ENCODE measurements at places on chromosomes 6 and 20. TPM values are rescaled to one million over a fixed set of nuclear protein-coding genes. Genes with fewer than 3 reads are reported as not detected.

Gene CALHM4
- not detected for total RNA-seq

- DNase-seq: no peak
These were observed 14.2 kb downstream of the ITCH start for GRCh38 chr20:34377072-34377847.

Gene PPP1R16B
- 1.7 TPM for total RNA-seq

DNA sequence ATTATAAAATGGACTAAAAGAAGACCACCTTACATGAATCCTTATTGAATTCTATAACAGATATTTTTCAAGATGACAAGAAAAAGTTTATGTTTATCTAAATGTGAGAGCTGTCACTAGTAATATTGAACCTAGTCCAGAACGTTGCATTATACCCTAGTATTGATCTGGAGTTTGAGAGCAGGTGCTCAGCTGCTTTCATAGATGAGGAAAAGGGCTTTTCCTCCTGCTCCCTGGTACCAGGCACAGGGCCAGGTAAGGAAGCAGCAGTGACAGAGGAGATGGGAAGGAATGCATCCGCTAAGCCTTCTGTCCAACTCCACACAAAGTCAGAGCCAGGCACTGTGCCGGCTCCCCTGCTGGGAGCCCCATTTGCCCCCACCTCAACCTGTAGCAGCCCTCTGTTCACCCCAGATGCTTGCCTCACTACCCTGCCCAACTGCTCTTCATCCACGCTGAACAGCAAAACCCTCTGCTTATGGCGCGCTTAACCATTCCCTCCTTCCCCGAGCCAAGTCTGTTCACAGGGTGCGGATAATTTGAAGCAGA, 393.1 kb downstream of the FRK start:
- DNase-seq: no peak

DNA sequence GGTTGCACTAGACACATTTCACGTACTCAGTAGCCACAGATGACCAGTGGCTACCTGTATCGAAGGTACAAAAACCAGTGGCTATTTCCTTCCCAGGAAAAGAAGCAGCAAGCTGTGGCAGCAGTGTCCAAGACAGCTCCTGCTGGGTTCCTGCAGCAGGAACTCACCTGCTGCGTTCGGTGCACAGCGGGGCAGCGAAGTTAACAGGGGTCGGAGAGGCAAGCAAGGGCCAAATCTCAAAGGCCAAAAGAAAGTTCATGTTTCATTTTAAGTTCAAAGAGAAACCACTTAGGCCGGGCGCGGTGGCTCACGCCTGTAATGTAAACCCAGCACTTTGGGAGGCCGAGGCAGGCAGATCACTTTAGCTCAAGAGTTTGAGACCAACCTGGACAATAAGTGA, 26.9 kb downstream of the ASIP start:
- DNase-seq: no peak

GRCh38 chr6:170174771-170175643, 115.9 kb downstream of the DLL1 start:
- DNase-seq: peak; percentile 39

Gene BHLHE23
- not detected for total RNA-seq

DNA sequence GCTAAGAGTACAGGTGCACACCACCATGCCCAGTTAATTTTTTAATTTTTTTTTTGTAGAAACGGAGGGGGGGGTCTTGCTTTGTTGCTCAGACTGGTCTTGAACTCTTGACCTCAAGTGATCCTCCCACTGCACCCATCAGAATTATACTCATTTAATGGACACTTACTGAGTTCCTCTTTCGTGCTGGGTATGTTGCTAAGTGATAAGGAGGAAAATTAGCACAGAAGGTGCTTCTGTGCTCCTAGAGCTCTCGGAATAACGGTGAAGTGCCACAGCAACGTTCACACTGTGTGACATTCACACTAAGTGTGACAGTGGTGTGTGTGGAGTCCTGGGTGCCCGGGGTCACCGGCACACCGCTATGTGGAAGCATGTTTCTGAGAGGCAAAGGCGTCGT, 32.1 kb upstream of the BMP6 start:
- no peak for DNase-seq

DNA sequence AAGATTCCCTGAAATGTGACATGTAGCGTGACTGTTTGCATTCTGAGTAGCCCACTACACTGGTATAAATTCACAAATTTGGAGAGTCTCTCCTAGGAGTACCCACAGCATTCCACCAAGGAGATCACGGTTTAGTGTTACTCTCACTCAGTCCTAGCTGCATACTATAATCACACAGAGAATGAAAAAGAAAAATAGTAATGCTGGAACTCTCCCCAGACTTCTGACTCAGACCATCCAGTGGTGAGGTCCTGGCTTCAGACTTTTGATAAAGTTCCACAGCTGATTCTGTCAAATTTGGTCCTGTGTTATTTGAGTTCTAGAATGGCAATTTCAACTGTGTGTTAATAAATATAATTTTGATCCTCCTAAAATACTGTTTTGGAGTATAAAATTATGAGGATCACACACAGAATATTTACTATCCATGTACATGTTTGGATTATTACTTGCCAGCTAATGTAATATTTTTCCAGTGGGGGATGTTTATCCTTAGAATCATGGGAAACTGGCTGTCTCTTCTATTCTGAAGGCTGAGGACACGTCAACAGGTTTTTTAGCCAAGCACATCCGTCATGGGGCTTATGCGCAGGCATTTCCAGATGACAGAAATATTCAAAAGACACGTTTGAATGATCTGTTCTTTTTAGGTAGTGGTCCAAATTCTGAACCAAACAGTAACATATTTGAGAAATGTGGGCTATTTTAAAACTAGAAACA, 5.1 kb upstream of the KIAA0408 start:
- no peak for DNase-seq

DNA sequence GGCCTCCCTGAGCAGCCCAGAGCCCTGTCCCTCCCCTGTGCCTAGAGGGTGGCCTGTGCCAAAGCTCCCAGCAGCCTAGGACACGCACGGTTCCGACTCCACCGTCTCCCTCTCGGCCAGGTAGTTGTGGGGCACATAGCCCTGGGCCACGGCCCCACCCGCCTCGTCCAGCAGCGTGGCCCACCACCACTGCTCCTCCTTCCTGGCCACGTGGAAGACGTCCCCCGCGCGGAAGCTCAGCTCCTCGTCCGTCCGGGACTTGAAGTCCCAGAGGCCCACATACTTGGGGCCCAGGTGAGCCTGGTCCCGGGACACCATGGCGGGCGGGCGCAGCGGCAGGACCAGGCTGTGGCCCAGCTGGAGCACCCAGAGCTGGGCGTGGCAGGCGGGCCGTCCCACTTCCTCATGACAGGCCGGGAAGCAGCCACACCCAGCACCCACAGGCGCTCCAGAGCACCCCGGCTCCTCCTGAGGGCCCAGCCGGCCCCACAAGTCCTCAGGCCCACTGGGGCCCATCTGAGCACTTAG, at the start of gene PTK6:
Gene PTK6, minus strand, starts transcription at position 380 of the 528 bp plus-strand sequence. Its CDS starts 62 bp downstream, at position 318.
- DNase-seq: peak; percentile 73

- DNase-seq: no peak
These were observed 392.9 kb upstream of the IMPG1 start for GRCh38 chr6:76465410-76465809.

Gene SPTLC3
- total RNA-seq: 24.5 TPM

Gene SYNGAP1
- 2.5 TPM for total RNA-seq

Gene FAM184A
- 3.8 TPM for total RNA-seq

Gene MEI4
- total RNA-seq: 0.10 TPM

Gene FAXC
- total RNA-seq: 0.03 TPM

DNA sequence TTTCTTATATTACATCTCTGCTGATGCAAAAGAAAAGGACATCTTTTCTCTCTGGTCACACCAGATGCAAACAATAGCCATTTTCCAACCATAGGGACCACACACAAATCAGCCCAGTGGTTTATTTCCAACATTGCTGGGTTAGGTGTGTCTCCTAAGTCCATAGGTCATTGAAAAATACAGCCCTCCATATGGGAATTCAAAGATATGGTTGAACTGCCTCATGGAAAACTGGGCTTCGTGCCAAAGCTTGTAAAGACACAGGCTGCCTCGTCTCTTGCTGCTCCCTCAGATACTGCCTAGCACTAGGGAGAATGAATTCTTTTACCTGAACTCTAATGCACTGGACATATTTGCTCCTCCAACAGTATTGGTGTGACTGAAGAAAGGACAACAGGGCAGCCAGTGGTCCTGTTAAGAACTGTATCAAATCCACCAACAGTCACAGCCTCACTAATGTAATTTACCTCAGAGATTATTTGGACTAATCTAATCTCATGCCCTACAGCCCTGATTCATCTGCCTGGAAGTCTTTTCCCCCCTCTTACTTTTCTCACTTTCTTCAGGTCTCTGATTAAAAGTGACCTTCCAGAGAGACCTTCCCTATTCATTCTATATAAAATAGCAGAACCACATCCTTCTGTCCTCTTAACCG, 48.3 kb upstream of the TBC1D32 start:
- no peak for DNase-seq

Gene PDYN
- not detected for total RNA-seq

Gene ADGRF5
- 8.3 TPM for total RNA-seq

GRCh38 chr6:136508725-136509392, 41.4 kb downstream of the MAP7 start:
- no peak for DNase-seq

Gene RPP21
- 16.1 TPM for total RNA-seq

Gene BACH2
- 3.1 TPM for total RNA-seq

Measured in left lobe of liver (tissue), 2 donors.